AG09319 (cell line): ENCODE measurements at places on chromosomes 1 and 21.

DNA sequence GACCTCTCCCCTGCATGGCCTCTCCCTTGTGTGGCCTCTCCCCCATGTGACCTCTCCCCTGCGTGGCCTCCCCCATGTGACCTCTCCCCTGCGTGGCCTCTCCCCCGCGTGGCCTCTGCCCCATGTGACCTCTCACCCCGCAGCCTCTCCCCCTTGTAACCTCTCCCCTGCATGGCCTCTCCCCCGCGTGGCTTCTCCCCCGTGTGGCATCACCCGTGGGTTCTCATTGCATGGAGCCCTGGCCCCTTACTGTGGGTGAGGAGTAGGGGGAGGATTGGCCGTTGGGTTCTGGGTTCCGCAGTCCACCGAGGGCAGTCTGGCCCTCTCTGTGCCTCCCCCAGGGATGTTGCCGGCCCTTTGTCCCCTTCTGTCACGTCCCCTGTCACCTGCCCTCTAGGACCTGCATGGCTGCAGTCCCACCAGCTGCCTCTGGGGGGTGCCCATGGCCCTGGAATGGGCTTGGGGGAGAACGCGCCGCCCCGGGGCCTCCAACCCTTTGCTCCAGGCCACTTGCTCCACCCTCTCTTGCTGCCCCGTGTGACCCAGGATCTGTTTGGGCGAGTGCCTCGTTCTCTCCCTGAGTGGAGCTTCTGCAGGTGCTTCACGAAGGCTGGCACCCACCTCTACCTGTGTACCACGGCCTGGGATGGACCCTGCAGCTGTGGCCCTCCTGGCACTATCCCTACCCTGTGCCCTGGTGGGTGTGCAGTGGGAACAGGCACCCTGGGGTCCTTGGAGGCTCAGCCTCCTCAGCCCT lies 21.3 kb downstream of the RRP1 start:
- no peak for DNase-seq

DNA sequence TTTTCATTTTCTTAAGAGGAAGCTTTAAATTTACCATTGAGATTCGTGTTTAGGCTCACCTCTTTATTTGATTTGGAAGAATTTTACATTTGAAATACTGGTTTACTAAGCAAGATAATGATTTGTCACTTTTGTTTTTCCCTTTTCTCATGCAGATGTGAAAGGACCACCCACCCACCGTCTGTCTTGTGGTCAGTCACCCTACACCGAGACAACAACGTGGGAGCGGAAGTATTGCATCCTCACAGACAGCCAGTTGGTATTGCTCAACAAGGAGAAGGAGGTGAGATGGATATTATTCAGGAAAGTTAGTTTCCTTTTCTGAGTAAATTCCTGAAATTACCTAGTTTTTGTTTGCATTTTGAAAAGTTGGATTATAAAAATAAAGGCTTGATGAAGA lies 189.5 kb downstream of the RASAL2 start:
- no peak for DNase-seq

DNA sequence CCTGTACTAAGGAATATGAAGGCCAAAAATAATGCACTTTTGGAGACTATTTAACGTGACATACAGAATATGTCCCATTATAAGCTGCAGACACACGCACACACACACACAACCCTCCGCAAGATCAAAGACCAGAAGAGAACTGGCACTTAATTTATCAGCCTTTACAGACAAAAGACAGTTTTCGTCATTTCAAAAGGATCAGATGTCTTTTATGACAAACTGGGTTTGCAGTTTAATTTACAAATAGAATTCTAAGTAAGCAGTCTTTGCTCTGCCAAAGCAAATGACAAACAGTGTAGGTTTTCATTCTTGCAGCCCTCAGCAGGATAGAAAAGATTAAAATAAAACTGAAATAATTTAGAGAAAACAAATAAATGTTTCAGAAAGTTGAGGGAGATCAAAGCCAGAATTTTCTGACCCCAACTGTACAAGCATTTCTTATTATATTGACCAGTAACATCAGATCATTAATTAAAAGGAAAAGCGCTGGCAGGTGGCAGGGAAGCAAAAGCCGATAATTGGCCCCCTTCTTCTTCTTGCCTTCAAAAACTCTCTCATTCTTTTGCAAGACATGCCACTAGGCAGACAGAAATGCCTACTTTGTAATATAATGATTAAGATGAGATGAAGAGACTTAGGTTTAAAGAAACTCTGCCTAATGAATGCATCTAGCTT lies 169.0 kb downstream of the DENND1B start:
- no peak for DNase-seq

- DNase-seq: no peak
Observed at GRCh38 chr1:1260843-1261560, 12.7 kb downstream of the UBE2J2 start.

- DNase-seq: no peak
Observed at GRCh38 chr1:80450711-80451110, 1350.0 kb upstream of the ADGRL2 start.

DNA sequence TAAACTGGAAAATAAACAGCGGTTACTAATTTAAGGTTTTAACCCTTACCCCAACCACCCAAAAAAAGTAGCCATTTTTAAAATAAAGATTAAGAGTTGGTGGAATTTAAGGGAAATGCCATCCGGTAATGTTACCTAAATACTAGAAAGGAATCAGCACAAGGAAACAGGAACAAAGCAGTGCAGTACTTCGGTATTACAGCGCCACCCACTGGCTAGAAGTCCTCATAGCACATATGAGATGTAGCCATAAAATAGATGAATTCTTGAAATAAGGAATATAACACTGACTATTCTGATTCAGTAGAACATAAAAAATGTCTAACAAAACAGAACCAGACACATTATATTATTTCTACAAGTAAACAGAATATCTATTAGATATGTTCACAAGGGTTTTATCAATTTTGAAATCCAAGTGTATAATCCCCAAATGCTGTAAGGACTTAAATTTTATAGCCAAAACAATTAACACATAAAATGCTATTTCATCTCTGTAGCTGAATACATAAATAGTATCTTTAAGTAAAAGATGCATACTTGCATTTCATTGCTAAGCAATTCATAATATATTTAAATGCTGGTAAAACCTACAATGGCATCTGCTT lies 58.8 kb downstream of the FRRS1 start:
- DNase-seq: peak; percentile 24
